A549 treated with CpdA at 1 μM for 4 hours (cell line): ENCODE measurements at places on chromosomes 11 and 22. TPM values are rescaled to one million over a fixed set of nuclear protein-coding genes. Genes with fewer than 3 reads are reported as not detected.

Gene HOATZ
- not detected in 5 replicates for total RNA-seq

Gene MS4A3
- total RNA-seq, result not detected in 5 replicates

Gene GPR83
- 0.06 to 0.14 TPM (median 0.09 TPM) in 5 replicates for total RNA-seq

Gene CENPM
- total RNA-seq, result 25.6 to 40.3 TPM (median 36.6 TPM) in 5 replicates

Gene ADM2
- 0.49 to 0.87 TPM (median 0.50 TPM) in 5 replicates for total RNA-seq

Gene OTOG
- total RNA-seq, result not detected in 5 replicates

Gene DKK3
- 9.2 to 15.1 TPM (median 12.2 TPM) in 5 replicates for total RNA-seq

Gene PLAAT2
- total RNA-seq, result 0.23 to 0.35 TPM in 2 of 5 replicates, not detected in the others

Gene GTSE1
- 28.8 to 34.6 TPM (median 32.0 TPM) in 5 replicates for total RNA-seq

Gene RPS3
- total RNA-seq, result 3,374 to 4,316 TPM (median 3,431 TPM) in 5 replicates

Gene RTN4R
- 6.1 to 10.9 TPM (median 8.8 TPM) in 5 replicates for total RNA-seq
